ENCODE measurements at places on chromosomes 3 and 15.

GRCh38 chr15:48720646-48721045 is 75.1 kb upstream of the FBN1 start:
- no peak for DNase-seq

DNA sequence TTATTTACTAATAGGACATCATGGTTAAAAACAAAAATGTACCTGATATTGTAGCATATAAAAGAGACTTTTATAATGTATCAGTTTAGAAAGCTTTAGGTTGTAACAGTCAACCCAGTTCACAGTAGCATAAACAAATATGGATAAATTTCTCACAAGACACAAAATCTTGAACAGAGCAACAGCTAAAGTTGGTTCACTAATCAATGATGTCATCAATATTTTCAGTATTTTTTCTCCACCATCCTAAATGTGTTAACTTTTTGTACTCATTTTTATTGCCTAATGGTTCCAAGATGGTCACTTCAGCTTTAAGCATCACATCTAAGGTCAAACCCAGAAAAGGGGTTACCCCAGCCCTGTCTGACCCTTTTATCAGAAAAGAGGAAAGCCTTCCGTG is 21.2 kb upstream of the NRG4 start:
- no peak for DNase-seq

DNA sequence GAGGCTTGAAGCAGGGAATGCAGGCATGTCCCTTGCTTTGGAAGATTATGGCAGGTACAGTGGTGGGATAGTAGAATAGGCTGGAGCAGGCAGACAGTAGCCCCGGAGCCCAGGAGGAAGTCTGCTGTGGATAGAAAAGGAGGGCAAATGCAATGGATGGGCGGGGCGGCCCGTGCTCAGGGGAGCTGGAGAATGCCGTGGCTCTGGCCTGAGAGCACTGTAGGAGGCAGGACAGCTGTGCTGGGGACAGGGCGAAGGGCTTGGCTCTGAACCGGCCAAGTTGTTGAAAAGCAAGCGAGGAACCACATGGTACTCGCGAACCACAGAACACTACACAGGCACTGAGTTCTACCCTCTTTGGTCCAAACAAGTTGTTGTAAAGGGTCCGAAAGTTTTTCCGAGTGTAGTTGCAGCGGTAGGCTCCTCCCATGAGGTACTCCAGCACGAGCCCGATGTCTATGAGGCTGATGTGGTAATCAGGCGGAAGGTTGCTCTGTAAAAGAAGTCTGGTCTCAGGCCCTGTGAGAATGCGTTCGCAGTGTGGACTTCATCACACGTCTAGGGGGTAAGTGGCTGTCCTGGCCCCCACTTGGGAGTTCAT is 54.7 kb downstream of the TRPM1 start:
- DNase-seq: peak; percentile 67

DNA sequence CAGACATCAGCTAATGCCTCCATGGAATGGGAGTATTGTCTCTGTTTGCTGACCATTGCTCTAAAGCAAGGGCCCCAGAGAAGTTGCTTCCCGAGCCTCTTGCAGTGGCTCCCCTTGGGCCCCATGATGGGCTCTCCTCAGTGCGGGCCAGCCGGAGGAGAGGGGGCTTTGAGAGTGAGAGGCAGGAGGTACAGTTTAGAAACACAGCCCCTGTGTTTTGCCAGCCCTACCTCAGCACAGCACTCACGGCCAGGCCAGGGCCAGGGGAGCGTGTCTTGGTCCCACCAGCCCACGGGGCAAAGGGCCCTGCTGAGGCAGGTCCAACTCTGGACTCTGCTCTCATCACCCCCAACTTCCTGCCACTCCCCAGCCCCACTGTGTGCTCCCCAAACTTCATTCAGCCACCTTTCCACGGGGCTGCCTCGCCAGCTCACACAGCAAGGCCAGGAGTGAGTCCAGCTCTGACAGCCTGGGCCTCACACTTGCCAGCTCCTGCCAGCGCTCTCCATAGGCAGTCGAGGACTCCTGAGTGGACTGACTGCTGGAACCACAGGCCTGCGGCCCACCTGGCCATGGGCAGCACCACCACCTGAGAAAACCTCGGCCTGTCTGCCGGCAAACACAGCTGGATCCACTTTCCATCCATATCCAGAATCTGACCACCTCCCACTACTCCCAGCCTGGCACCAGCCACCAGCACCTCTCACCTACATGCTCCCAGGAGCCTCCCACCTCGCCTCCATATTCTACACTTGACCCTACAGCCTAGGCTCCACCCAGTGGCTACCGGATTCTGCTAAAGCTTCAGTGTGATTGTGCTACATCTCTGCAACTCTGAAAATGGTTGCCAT is 99.0 kb downstream of the TLE3 start:
- DNase-seq: no peak

GRCh38 chr3:111906656-111907055 is 47.6 kb downstream of the PHLDB2 start:
- DNase-seq: no peak

DNA sequence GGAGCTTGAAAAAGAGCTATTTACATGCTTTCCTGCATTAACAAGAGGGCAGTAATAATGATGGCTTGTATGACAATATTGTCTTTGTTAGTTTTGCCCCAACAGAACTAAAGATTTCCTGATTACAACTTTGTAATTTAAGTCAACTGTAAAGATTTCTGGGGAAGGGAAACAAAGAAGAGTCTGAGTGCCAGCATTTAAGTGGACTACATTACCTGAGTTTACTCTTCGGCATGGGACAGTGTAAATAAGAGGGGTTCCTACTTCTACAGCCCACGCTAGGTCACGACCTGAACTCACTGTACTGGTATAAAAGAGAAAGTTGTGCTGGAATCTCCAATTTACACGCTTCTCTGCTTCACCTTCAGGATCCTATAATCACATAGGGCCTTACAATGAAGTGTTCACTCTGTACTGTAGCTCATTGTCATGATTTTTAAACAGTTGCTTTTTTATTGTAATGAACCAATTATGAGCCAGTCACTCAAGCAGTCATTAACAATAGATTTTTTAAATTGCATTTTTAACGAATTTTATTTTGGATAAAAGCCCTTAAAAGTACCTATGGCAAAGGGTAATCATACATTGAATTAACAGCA is 39.6 kb downstream of the DPH6 start:
- no peak for DNase-seq

DNA sequence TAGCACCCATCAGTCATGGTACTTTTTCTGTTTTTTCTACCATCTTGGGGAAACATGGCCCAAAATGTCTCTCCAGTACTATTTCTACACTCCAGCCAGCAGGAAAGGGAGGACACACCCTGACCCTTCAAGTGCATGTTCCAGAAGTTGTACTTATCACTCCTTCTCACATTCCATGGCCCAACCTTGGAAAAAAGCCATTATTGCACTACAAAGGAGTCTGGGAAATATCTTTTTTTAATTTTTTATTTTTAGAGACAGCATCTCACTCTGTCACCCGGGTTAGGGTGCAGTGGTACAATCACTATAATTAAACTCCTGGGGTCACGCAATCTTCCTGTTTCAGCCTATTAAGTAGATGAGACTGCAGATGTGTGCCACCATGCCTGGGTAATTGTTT is 100.0 kb upstream of the PPP2R3A start:
- no peak for DNase-seq

DNA sequence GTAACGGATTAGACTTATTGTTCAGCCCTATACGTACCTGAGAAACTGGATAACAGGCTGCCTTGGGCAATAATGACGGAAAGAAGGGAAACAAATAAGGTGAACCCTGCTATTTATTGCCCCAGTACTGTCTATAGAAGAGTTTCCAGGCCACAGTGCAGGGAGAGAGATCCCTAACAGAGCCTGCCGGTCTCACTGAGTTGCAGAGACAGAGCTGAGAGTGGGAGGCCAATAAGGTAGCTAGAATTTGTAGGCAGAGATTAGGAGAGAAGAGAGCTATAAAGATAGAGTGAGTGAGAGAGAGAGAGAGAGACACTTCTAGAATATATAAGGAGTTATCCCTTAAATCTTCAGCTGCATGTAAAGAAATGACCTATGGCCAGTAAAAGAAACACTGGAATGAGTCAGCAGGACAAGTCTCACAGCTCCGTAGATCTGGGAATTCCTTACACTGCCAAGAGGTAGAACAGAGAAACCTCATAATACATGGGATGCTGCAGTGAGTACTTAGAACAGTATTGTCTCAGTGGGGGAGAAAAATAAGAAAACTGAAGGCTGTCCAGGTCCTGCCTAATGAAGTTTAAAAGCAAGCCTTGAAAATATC is 51.8 kb downstream of the ST3GAL6 start:
- no peak for DNase-seq

- DNase-seq: no peak
Observed at GRCh38 chr15:65204931-65205660, 6.2 kb downstream of the CILP start.

DNA sequence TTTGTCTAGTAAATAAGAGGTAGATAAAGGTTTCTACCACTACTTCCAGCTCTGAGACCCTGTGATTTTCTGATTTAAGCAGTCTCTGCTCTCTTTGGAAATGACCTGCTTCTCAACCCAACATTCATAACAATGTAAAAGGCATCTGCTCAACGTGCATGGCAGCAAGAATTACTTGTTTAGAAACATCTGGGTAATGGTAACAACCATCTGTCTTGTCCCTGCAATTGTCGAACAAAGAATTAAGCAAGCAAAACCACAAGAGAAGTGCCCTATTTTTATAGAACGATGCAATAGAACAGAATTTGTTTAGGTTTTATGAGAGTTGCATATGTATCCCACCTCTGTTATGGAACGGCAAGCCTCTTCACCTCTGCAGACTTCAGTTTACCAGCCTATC is 7.1 kb upstream of the FSIP1 start:
- no peak for DNase-seq

DNA sequence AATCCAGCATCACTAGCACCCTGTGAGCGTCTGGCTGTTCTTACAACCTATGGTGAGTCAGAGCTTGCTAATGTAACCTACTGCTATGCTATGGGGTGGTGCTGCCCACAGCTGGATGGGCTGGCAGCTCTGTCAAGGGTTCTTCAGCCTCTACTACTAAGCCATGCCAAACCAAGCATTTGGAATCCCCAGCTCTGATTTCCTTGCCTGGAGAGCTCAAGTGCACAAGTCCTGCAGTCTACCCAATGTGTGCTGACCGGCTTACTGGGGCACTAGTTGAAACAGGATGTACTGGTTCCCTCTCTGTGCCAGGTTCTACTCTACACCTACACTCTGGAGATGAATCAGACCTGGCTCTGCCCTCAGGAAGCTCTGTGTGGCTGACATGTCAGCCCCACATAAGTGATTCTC is 4.2 kb downstream of the TEX264 start:
- DNase-seq: no peak

- no peak for DNase-seq
Observed at GRCh38 chr15:70503073-70503745, 260.1 kb downstream of the UACA start.

GRCh38 chr3:55746808-55747413 is 259.8 kb upstream of the WNT5A start:
- no peak for DNase-seq

- no peak for DNase-seq
Observed at GRCh38 chr3:56308471-56308870, 159.8 kb downstream of the ERC2 start.

DNA sequence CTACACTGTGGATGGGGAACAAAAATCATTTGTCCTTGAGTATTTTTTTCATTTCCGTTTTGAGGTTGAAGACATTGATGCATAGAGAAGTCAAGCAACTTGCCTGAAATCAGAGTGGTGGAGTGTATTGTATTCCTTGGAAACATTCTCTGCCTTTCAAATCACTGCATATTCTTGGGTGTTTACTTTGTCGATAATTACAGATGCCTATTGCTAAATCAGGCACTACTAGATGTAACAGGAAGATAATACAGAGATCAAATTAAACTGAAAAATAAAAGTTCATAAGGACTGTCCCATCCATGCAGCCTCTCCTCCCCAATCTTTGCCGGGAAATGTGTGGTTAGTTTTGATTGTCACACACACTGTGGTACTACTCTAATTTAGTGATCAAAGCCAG is 37.4 kb upstream of the VEPH1 start:
- DNase-seq: no peak

GRCh38 chr15:57427367-57427821 is 51.1 kb downstream of the CGNL1 start:
- peak; percentile 34 for DNase-seq

GRCh38 chr15:66254089-66254950 is 770 bp upstream of the MEGF11 start:
- DNase-seq: peak; percentile 81

DNA sequence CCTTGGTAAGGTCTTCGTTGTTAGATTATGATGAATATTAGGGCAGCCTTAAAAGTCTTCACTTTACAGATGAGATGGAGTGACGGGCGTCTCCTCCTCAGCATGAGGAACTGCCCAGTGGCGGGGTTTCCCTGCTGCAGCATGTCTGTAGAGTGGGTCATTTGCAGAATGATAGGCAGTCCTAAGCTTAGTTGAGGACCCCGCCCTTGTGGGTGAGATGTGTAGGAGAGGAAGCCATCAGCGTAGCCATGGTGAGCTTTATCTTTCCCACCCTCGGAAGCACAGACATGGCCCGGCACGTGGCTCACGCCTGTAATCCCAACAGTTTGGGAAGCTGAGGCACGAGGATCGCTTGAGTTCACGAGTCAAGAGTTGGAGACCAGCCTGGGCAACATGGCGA is 877 bp downstream of the NIT2 start:
- DNase-seq: peak; percentile 53

DNA sequence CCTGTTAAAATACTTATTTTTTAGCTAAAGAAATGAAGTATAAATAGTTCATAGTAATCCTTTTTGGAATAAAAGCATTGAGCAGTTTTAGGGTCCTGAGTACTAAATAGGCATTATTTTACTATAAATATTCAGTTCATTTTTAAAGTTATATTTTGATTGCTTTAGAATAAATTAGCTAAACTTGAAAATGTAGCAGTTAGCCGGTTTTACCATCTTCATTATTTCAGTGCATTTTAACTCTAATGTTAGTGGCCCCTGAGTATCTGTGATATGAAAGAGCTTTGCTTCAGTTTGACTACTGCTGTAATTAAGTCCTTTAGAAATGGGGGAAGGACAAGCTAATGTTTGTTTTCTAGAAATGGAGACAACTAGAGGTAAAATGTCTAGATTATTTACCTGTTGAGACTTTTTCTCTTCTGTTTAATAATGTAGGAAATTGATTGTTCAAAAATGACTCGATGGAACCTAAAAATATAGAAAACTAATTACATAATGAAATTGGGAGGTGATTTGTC is 3.6 kb downstream of the SMC4 start:
- DNase-seq: no peak

DNA sequence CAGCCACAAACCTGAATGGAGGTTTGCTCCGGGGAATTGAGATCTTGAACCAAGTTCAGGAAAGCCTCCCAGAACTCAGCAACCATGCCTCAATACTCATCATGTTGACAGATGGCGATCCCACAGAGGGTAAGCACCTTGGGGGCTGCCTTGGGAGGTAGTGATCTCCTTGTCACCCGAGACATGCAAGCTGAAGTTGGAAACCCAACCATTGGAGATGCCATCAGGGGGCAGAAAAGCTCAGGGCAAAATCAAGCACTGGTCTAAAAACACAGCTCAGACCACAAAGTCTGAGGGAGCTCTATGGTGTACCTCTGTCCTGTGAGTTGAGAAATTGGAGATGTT is 5.8 kb downstream of the ITIH1 start:
- DNase-seq: no peak
